Neural crest cell (in vitro differentiated cells): ENCODE measurements at places on chromosomes 1 and 21.

DNA sequence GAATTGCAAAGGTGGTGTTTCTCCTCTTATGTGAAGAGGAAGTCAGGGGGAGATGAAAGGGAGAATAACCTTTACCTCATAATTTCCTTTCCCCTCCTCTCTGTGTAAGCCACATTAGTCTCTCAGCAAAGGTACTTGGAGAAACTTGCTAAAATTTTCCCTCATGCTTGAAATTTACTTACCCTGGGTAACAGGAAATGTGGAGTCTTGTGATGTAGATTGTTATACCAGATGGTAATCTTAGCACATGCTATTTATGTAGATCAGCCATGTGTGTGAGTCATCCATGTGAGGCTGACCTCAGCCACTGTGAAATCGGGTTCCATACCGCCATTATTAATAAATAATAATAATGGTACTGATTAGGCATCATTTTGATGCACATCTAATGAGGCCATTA lies 128.4 kb downstream of the TGFB2 start:
- H3K27ac ChIP-seq: no peak overlapping the region
- H3K4me3 ChIP-seq: no peak overlapping the region
- no peaks in the 10 kb centered on the region for H3K4me1 ChIP-seq
- H3K27me3 ChIP-seq: no peaks in the 10 kb centered on the region

- no peaks in the 10 kb centered on the region for H3K36me3 ChIP-seq
- peaks cover 10% of the 10 kb centered on the region for H3K4me1 ChIP-seq
- H3K27ac ChIP-seq: no peak overlapping the region
- no peak overlapping the region for H3K4me3 ChIP-seq
- DNase-seq: no peak
These were observed 11.3 kb upstream of the MAP10 start for GRCh38 chr1:232793944-232794343.

GRCh38 chr1:198701250-198701649 lies 62.4 kb downstream of the PTPRC start:
- H3K36me3 ChIP-seq: no peaks in the 10 kb centered on the region
- H3K27ac ChIP-seq: no peak overlapping the region
- H3K4me3 ChIP-seq: no peak overlapping the region
- H3K27me3 ChIP-seq: peaks cover 9% of the 10 kb centered on the region
- DNase-seq: no peak

DNA sequence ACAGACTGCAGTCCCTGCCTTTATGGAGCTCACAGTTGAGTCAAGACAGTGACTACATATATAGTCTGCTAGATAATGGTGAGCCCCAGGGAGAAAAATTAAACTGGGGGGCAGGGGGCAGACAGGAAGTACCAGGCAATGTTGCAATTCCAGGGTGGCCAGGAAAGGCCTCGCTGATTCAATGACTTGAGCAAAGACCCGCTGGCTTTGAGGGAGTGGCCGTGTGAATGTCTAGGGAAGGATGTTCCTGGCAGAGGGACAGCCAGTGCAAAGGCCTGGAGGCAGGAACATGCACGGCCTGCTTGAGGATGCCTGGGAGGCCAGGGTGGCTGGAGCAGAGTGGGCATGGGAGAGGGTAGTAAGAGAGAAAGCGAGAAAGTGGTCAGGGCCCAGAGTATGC lies 23.0 kb upstream of the EPHA8 start:
- no peak for DNase-seq
- peaks cover 5% of the 10 kb centered on the region for H3K27me3 ChIP-seq
- no peak overlapping the region for H3K4me3 ChIP-seq
- no peaks in the 10 kb centered on the region for H3K36me3 ChIP-seq
- no peaks in the 10 kb centered on the region for H3K4me1 ChIP-seq

- peaks cover 41% of the 10 kb centered on the region for H3K36me3 ChIP-seq
- H3K27ac ChIP-seq: no peak overlapping the region
- no peak for DNase-seq
These were observed 11.6 kb downstream of the KYAT3 start for GRCh38 chr1:88980870-88981269.

DNA sequence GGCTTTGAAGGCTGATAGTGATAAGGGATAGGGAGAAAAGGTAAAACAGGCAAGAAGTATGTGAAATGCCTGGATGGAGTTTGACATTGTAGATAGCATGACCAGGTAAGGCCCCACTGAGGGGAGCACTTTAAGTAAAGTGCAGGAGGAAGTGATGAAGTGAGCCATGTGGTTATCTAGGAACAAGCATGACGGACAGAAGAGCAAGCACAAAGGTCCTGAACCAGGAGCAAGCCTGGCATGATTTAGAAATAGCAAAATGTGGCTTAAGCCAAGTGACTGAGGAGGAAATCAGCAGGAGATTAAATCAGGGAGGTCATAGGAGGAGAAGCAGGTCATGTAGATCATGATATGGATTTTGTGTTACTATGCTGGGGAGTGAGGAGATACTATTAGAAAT lies 129.2 kb downstream of the GLUL start:
- no peak for DNase-seq
- peaks cover 7% of the 10 kb centered on the region for H3K4me1 ChIP-seq
- no peaks in the 10 kb centered on the region for H3K36me3 ChIP-seq
- no peak overlapping the region for H3K4me3 ChIP-seq
- H3K27me3 ChIP-seq: no peaks in the 10 kb centered on the region
- no peak overlapping the region for H3K27ac ChIP-seq

DNA sequence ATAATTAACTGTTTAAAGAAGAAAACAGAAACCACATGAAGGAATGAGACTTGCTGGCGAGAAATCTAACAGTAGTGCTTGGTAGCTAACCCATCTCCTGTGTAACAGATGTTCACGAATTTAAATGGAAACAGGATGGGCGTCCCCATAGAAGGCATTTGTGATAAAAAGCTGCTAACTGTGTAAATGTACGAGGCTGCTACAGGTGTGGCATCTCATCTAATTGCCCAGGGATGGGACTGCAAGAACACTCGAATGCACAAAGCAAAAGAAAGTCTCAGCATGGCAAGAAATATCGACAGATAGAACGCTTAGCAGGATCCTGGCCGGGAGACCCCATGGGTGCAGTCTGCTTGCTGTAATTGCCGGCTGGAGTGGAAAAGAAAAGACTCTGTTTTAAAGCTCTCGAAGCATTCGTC lies 112.7 kb downstream of the RUNX1 start:
- no peaks in the 10 kb centered on the region for H3K27me3 ChIP-seq
- H3K4me1 ChIP-seq: peaks cover 34% of the 10 kb centered on the region
- no peak overlapping the region for H3K27ac ChIP-seq
- H3K36me3 ChIP-seq: no peaks in the 10 kb centered on the region

GRCh38 chr1:210695026-210695425 lies 366.3 kb downstream of the HHAT start:
- H3K4me1 ChIP-seq: peaks cover 9% of the 10 kb centered on the region
- H3K36me3 ChIP-seq: no peaks in the 10 kb centered on the region
- H3K27ac ChIP-seq: no peak overlapping the region
- no peak for DNase-seq
- no peak overlapping the region for H3K4me3 ChIP-seq
- no peaks in the 10 kb centered on the region for H3K27me3 ChIP-seq

GRCh38 chr1:230647321-230647720 lies 5.0 kb downstream of the COG2 start:
- no peaks in the 10 kb centered on the region for H3K27me3 ChIP-seq
- H3K4me1 ChIP-seq: peaks cover 24% of the 10 kb centered on the region
- peaks cover 21% of the 10 kb centered on the region for H3K36me3 ChIP-seq

GRCh38 chr1:227766015-227766634 lies 30.9 kb downstream of the SNAP47 start:
- H3K36me3 ChIP-seq: peaks cover 6% of the 10 kb centered on the region
- no peak overlapping the region for H3K27ac ChIP-seq
- H3K27me3 ChIP-seq: no peaks in the 10 kb centered on the region
- DNase-seq: no peak
- no peaks in the 10 kb centered on the region for H3K4me1 ChIP-seq
- H3K4me3 ChIP-seq: no peak overlapping the region

- peaks cover 21% of the 10 kb centered on the region for H3K36me3 ChIP-seq
- DNase-seq: no peak
- peak overlapping the region; percentile 98 for H3K27ac ChIP-seq
- H3K27me3 ChIP-seq: no peaks in the 10 kb centered on the region
- peak overlapping the region; percentile 95 for H3K4me3 ChIP-seq
These were observed 639 bp upstream of the SPATA1 start for GRCh38 chr1:84505493-84506001.

DNA sequence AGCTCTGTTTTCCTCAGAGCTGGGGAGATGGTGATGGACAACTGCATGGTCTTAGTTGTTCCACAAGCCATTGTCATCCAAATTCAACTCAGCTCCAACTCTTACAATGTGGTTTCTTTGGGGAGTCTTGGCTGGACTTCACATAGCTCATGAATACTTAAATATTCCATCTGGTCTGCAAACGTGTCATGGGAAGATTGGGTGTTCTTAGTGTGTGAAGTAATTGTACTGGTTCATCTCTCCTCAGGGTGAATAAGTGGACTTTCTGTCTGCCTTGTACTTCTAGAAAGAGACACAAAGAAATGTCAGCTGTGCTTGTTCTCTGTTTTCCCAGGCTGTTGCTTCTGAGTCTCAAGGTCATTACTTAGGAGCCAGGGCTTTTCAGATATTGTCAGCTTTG lies 106.6 kb downstream of the VPS13D start:
- H3K4me1 ChIP-seq: peaks cover 33% of the 10 kb centered on the region
- no peaks in the 10 kb centered on the region for H3K27me3 ChIP-seq
- peaks cover 25% of the 10 kb centered on the region for H3K36me3 ChIP-seq
- H3K27ac ChIP-seq: peak overlapping the region; percentile 20
- DNase-seq: peak; percentile 2
- peak overlapping the region; percentile 9 for H3K4me3 ChIP-seq

- no peak overlapping the region for H3K4me3 ChIP-seq
- H3K36me3 ChIP-seq: no peaks in the 10 kb centered on the region
- H3K27me3 ChIP-seq: peaks cover 5% of the 10 kb centered on the region
These were observed 78.7 kb upstream of the VAV3 start for GRCh38 chr1:108043707-108044106.

GRCh38 chr1:75630004-75630594 lies 19.2 kb upstream of the SLC44A5 start:
- no peaks in the 10 kb centered on the region for H3K36me3 ChIP-seq
- DNase-seq: no peak
- peaks cover 23% of the 10 kb centered on the region for H3K4me1 ChIP-seq
- H3K27ac ChIP-seq: no peak overlapping the region

GRCh38 chr1:12229835-12230548 lies at the start of gene VPS13D:
Gene VPS13D (plus strand): TSS chr1:12230030. CDS start chr1:12234267, 4,237 bp downstream.
- H3K4me1 ChIP-seq: peaks cover 5% of the 10 kb centered on the region
- peak; percentile 89 for DNase-seq
- H3K27ac ChIP-seq: peak within 1 kb of the TSS; percentile 62
- no peaks in the 10 kb centered on the region for H3K36me3 ChIP-seq

DNA sequence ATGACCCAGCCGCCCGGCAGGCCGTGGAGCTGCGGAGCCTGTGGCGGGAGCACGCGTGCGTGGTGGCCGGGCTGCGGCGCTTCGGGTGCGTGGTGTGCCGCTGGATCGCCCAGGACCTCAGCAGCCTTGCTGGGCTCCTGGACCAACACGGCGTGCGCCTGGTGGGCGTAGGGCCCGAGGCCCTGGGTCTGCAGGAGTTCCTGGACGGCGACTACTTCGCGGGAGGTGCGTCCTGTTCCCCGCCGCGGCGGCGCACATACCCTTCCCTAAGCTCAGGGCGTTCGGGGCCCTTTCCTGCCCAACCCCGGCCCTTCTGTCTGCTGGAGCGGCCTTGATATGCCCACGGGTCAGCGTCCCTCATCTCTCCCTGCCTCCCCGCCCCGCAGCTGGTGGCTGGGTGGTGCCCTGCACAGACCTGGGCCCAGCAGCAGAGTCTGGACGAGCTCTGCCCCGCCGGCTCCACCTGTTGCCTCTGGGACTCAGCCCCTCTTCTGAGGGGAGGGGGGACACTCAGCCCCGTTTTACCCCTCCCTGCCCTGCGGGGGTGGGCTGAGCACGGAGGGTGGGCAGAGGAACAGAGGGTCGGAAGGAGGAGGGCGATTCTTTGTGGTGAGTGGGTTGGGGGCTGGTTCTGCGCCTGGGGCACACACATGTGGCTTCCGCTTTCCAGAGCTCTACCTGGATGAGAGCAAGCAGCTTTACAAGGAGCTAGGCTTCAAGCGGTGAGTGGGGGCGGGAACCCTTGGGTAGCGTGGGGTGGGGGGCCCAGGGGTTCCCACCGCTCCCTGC lies 688 bp downstream of the PRXL2B start:
- no peaks in the 10 kb centered on the region for H3K36me3 ChIP-seq
- peaks cover 14% of the 10 kb centered on the region for H3K4me1 ChIP-seq
- peaks cover 3% of the 10 kb centered on the region for H3K27me3 ChIP-seq
- peak overlapping the region; percentile 77 for H3K4me3 ChIP-seq
- H3K27ac ChIP-seq: no peak overlapping the region

DNA sequence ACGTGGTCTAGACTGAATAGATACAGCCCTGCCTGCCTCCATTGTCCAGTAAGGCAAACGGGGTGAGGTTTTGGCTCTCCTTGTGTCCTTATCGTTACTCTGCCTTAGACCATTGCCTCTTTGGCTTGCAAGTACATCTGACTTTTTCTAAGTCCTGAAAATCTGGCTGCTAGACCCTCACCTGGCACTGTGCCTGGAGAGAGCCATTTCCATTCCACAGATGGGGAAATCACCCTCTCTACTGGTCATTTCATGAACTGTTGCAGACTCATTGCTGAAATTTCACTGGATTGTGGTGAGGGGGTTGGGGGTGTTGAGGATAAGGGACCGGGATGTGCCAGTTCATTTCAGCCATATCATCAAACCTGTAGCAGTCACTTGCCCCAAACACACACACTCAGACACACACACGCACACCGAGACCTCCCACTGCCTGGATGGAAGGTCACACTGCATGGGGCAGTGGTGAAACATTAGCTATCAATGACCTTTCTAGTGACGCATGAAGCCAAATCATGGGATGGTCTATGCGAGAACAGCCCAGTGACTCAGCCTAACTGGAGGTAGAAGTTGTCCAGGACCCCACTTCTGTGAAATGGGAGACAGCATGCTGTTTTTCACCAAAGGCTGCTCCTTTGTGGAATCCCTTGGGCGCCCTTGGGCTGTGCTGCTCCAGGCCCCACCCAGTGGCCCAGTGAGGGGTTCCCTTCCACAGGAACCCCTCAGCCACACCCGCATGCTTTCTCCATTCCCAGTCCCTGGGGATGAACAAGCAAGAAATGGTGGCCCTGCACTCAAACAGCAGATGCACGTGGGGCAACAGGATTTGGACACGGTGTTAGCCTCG lies 34.9 kb upstream of the VASH2 start:
- no peak for DNase-seq
- no peak overlapping the region for H3K4me3 ChIP-seq
- peaks cover 36% of the 10 kb centered on the region for H3K27me3 ChIP-seq
- H3K36me3 ChIP-seq: no peaks in the 10 kb centered on the region
- H3K27ac ChIP-seq: no peak overlapping the region

GRCh38 chr1:51600529-51600928 lies 16.4 kb upstream of the OSBPL9 start:
- no peaks in the 10 kb centered on the region for H3K36me3 ChIP-seq
- H3K27ac ChIP-seq: no peak overlapping the region
- peaks cover 5% of the 10 kb centered on the region for H3K4me1 ChIP-seq
- DNase-seq: no peak
